Stimulated activated CD8-positive, alpha-beta memory T cell treated with anti-CD3 and anti-CD28 coated beads, Interleukin-15, amount 100 ng/mL, for 1 hour (primary cell): ENCODE measurements at places on chromosomes 7 and 10.

DNA sequence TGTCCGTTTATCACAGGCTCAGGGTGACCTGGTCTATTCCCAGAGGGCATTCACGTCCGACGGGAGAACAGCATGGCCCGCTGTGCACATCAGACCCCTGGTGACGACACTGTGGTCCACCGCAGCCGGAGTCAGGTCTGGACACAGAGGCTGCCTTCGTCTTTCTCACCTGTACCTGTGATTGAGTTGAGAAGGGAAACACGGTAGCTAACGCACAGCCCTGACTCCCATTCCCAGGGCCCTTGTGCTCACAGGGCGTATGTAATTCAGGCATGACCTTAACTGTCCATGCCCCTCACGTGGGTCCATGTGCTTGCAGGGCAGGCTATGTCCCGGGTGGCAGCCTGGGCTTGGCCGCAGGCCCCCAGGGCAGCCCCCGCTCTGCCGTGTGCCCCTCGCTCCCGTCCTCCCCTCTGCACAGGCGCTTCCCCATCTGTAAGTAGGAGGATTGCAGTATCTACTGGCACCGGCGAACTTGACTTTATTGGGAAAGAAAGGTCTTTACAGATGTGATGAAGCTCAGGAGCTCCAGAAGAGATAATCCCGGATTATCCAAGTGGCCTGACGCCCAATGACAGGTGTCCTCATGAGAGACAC lies 221.3 kb upstream of the TCERG1L start:
- DNase-seq: no peak

DNA sequence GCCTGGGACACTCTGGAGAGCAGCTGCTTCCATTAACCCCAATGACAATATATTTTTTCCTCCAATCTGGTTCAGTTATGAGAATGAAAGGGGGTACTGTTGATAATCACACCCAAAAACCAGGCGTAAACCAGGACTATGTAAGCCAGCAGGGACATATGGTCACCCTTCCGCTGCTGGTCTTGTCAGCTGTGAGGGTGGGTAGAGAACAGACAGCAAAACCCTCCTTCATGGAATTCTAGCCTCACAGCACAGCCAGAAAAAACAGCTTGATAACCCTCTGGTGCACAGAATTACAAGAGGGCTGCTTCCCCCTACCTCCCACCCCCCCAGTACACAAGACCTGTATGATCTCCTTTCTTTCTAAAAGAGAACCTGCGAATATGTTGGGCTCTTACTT lies 368.8 kb upstream of the ZMIZ1 start:
- no peak for DNase-seq

GRCh38 chr10:37488792-37489657 lies 363.6 kb downstream of the ANKRD30A start:
- no peak for DNase-seq

DNA sequence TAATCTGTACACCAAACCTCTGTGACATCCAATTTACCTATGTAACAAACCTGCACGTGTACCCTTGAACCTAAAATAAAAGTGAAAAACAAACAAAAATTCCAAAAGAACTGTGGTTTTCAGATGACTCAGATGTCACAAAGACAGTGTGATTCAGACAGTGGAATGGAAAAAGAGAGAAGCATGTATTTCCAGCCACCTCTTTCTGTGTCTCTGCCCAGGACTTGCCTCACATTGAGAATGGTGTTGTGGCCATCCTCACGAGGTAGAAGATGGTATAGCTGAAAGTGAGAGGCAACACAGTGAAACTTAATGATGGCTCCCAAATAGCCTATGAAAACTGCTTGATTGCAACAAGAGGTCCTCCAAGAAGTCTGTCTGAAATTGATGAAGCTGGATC lies 78.0 kb downstream of the ARL5B start:
- no peak for DNase-seq

- DNase-seq: no peak
These were observed 41.5 kb downstream of the TET1 start for GRCh38 chr10:68601501-68602265.

GRCh38 chr10:58980826-58981415 lies 195.5 kb upstream of the PHYHIPL start:
- DNase-seq: no peak

GRCh38 chr7:150317748-150318444 lies 5.3 kb upstream of the LRRC61 start:
- DNase-seq: no peak

GRCh38 chr7:95180-95862 lies 97.0 kb upstream of the FAM20C start:
- DNase-seq: no peak

GRCh38 chr7:93964813-93965212 lies 39.3 kb downstream of the BET1 start:
- DNase-seq: no peak
